Effector CD4-positive, alpha-beta T cell (primary cell): ENCODE measurements at places on chromosomes 11 and 22.

DNA sequence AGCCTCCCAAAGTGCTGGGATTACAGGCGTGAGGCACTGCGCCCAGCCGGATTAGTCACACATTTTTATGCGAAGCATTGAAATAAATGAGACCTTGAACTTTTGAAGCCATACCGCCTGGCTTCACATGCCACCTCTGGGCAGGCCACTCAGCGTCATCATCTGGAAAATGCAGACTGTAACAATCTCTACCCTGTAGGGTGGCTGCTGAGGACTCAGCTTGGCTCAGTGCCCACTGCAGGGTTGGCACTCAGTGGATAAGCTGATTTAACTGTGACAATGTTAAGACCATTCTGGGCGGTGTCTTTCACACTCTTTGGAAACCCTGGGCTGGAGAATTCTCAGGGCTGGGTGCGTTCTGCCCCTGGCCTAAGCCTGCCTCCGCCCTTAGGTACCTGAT is 8.5 kb downstream of the SH3BP1 start:
- no peak for DNase-seq

DNA sequence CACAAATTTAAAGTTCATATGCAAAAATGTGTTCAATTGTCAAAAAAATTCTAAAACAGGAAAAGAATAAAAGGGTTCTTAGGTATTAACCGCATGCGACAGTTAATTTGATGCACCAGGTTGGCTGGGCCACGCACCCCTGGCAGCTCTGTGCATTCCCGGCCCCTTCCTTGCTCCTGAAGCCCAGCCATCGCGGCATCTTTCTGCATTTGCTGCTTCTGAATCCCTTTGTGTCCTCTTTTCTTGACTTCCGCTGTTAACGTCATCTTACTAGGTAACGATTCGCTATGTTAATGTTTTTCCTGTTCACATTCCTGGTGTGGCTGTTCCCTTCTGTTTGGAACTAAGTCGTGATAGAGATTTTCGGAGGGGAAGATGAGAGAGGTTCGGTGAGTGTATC is 7.9 kb upstream of the KLHDC7B start:
- no peak for DNase-seq

GRCh38 chr11:32526760-32527159 is 56.9 kb upstream of the EIF3M start:
- DNase-seq = no peak

GRCh38 chr11:114102993-114103896 is 43.7 kb downstream of the ZBTB16 start:
- DNase-seq = no peak

GRCh38 chr11:75155570-75156422 is 4.9 kb downstream of the SLCO2B1 start:
- no peak for DNase-seq

DNA sequence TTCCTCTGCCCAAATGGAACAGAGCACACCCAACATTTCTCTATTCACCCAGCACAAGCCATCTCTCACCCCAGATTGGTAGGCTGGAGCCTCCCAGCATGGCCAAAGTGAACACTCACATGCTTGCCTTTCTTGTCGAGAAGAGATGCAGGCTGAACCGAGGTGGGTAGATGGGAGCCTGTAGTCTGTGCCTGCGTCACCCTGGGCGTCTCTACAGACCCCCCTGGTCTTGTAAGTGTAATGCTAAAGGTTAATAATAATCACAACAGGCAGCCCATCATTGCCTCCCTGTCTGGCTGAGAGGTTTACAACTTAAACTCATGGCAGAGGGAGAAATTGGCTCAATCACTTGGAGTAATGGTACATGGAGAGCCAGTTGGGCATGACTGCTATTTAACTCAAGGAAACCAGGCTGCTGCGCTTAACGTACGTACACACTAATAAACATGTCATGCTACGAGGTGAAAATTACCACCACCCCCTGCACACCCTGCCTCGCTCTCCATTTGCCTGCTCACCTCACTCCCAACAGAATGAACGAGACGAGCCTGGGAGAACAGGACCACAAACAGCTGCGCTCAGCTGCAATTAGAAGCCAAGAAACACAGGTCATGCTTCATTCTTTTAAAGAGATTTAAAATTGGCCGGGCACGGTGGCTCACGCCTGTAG is 9.1 kb upstream of the ZBTB16 start:
- no peak for DNase-seq

GRCh38 chr11:121448431-121448941 is 3.6 kb upstream of the SORL1 start:
- DNase-seq = no peak

- no peak for DNase-seq
Measured at GRCh38 chr11:30984442-30984816, 385.1 kb downstream of the DCDC1 start.

- no peak for DNase-seq
Measured at GRCh38 chr22:18113680-18114394, 3.2 kb downstream of the TUBA8 start.
